ENCODE measurements at places on chromosomes 11 and 22.

GRCh38 chr11:112226831-112227401, 688 bp downstream of the PTS start:
- no peak for DNase-seq

GRCh38 chr11:73467505-73467904, 91.3 kb downstream of the RELT start:
- DNase-seq, result no peak

DNA sequence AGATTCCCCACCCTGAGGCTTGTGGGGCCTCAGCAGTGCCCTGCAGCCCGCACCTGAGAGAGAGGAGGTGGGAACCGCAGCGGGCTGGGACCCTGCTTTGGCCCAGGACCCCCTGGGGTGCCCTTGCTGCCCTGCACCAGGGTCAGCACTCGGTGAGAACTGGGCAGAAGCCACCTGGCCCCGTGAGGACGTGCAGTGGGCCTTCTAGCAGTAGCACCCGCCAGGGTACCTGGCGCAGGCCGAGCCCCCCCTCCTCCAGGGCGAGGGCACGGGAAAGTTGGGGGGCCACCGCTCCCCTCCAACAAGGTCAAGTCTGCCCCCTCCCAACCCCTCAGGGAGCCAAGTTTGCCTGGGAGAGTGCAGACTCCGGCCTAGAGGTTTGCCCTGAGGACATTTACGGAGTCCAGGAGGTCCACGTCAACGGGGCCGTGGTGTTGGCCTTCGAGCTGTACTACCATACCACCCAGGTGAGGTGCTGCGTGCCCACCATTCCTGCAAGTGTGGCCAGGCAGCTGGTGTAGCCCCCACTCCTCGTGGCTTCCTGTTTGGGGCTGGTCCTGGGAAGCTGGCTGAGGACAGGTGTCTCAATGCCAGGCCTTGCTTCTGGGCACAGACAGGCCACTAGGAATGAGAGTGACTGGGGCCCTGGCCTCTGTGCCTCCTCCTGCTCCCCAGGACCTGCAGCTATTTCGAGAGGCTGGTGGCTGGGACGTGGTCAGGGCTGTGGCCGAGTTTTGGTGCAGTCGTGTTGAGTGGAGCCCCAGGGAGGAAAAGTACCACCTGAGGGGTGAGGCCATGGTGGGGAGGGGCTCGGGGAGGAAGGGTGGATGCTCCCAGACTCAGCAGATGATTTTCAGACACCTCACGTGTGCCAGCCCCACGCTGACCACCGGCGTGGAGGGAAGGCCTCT, 3.5 kb downstream of the PGGHG start:
- no peak for DNase-seq

DNA sequence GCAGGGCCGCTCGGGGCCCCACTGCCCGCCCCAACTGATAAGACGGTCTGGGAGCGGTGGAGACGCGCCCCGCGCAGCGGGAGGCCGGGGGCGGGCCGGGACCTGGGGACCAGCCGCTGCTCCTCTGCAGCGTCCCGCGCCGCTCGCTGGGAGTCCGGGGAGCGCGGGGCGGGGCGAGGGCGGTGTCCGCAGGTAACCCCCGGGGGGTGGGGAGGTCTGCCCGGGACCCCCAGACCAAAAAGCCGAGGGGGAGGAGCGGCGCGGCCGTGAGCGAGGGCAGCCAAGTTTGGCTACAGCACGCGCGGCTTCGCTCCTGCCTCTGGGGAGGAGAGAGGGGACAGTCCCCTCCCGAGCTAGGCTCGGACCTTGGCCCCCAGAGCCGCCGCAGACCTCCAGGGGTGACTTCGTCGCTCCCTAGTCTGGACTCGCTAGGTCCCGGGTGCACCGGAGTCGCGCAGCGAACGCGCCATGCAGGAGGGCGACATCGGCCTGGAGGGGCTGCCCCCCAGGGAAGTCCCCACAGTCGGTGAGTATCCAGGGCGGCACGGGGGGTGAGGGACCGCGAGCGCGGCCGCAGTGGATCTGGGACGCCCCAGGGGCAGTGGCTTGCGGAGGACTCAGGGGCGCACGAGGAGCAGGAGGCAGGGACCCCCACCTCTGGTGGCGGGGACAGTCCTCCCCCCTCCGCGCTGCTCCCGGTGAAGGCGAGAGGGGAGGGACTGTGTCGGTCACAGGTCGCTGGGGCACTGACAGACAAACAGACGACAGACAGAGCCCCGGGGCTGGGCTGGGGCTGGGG, 92.3 kb upstream of the ANO1 start:
- DNase-seq, result no peak

- no peak for DNase-seq
Observed at GRCh38 chr22:46739094-46739870, 1.2 kb upstream of the CERK start.

DNA sequence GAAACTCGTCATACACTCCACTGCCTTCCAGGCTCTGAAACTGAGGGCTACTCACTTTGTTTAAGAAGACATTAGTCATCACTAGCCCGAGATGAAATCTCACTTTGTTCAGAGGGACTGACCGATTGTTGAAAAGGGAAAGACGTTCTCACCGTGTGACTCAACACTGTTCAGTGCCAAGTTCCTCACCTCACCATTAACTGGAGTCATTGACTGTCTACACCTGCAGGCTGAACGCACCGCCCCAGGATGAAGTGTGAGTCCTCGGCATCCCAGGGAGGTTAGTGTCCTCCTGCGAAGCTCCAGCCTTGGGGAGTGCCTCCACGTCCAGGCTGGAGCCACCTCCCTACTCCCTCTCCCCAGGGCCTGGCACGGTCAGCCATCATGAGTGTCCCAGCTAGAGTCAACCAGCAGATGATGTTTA, 30.4 kb downstream of the FADD start:
- DNase-seq, result no peak
